ENCODE measurements at places on chromosomes 6 and 20.

DNA sequence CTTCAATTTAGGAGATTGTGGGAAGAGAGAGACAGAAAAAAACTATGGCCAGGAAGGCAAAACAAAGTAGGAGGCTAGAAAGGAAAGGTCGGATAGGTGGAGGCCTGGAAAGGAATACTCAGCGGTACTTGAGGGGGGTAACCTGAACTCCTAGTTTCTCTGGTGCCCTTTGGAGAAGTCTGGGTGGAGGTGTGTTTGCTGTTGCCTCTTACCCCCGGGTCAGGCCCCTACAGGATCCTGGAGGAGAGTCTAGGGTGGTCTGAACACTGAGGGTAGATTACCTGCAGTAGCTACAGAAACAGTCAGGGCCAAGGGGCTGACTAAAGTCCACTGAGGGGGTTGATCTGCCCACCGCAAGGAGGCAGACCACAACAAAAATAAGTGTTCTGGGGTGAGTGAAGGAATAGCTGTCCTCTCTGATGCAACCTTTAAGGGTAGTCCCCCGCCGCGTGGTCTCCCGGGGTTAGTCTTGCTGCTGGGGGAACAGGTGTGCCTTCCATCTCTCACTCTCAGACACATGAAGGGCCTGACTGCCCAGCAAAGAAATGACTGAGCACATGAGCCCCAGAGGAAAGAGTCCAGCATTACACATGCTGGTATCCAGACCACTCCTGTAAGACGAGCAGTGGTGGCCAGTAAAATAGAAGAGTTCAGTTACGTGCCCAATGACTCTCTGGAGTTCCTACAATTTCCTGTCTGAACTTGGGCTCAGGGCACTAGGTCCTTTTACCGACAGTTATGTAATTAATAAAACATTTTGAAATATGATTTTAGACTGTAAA lies 59.5 kb downstream of the MTHFD1L start:
- DNase-seq: no peak

- DNase-seq: no peak
Observed at GRCh38 chr6:116326181-116326671, 44.5 kb upstream of the DSE start.

GRCh38 chr20:48711696-48712464 lies 115.9 kb downstream of the PREX1 start:
- no peak for DNase-seq

DNA sequence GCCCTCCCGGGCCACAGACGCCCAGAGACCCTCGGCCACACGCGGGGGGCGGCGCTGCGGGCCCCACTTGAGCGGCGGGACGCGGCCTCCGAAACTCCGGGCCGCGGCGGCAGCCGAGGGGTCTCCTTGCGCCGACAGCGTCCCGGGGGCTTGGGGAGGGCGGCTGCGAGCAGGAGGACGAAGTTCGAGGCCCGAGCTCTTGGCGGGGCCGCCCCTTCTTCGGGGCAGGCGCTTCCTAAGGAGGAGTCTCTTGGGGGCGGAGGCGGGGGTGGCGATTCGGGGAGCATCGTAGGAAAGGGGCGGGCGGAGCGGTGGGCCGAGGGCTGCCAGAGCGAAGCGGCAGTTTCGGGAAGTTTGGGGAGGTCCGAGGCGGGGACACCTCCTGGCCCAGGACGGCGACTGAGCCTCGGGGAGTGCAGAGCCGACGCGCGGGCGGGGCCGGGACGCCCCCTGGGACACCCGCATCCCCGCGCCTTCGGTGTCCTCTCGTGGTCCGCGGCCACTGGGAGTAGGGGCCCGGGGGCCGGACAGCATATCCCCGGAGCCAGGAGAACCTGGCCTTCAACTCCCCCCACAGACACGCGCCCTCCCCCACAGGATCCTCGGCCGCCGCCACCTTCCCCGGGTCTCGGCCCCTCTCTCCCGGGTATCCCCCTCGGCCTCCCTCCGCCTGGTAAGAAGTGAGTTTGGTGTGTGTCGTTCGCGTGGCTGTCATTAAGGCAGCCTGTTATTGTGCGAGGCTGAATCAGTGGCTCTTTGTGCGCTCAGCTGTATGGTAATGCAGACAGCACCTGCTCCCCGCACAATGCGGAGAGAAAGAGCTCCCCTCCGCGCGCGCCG lies 613 bp upstream of the DLL1 start:
- peak; percentile 75 for DNase-seq

DNA sequence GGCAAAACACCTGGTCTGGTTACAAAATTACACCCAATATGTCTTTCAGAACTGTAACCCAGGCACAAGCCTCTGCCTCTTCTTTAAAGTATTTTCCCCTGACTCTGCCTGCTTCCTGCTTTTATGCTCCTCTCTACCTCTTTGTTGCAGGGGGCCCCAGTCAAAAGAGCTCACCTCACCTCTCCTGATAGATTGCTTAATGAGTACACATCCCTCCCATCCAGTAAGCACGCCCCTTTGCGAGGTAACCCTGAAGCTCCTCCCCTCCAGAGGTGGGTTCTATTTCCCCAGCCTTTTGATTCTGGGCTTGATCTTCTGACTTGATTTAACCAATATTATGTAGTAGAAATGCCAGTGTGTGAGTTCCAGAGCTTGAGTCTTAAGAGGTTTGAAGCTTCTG lies 56.6 kb upstream of the EYA2 start:
- DNase-seq: no peak

- DNase-seq: no peak
Observed at GRCh38 chr6:111791415-111791814, 81.8 kb downstream of the FYN start.

DNA sequence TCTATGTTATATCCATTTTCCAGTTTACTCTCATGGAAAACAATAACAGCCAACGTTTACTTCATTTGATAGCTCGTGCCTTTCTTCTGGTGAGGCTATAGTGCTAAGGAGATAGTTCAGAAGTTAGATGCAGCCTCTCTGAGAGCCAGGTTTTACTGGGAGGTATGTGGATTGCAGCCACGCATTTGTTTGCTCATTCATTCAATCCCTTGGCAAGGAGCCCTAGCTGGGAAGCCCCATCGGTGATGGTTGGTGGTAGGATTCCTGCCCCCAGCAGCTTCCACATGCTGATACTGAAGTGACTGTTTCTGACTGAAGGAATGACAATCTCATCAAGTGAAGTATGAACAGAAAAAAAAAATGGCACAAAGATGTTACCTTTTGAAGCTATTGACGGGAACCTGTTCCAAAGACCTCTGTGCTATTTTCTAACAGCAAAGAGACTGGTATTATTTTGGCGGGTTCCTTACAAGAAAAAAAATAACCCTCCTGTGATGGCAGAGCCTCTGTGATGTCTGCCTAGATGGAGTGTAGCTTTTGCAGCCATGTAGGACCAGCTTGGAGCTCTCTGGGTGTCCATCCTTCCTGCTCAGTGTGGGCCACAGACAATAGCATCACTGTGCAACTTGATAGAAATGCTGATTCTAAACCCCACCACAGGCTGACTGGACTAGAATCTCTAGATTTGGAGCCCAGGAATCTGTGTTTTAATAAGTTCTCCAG lies 30.6 kb downstream of the SNAP25 start:
- DNase-seq: no peak

GRCh38 chr6:129476810-129477209 lies 233.2 kb downstream of the ARHGAP18 start:
- DNase-seq: no peak

GRCh38 chr6:21845439-21846140 lies 252.0 kb downstream of the SOX4 start:
- DNase-seq: no peak

DNA sequence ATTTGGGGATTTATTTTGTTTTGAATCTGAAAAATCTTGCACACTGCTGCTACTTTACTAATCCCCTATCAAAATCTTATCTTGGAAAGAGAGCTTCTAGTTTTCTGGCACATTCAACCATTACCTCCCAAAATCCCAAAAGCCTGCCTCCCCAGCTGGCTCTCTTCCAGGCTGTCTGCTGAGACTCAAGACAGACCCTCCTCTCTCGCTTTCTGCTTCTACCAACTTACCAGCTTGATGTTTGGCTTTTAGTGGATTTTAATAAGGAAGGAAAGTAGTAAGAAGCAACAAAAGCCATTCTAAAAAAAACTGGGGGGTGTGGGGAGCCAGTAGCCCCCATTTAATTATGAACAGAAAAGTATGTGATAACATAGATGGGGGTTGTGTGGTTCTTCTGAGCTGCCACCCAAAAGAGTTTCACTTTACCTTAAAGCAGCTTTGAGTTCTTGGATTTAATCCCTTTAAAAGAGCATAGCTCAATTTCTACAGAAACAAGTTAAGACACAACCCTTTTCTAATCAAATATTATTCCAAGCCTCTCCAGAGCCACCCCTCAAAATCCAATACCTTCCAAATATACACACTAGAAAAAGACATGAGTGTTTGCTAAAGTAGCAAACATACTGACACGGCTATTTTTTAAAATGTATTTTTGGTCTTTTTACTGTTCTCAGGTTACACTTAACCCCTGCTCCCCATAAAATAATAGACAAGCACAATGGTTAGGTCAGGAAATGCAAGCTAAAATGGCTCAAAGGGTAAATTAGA lies 71.7 kb downstream of the ATP9A start:
- DNase-seq: no peak

DNA sequence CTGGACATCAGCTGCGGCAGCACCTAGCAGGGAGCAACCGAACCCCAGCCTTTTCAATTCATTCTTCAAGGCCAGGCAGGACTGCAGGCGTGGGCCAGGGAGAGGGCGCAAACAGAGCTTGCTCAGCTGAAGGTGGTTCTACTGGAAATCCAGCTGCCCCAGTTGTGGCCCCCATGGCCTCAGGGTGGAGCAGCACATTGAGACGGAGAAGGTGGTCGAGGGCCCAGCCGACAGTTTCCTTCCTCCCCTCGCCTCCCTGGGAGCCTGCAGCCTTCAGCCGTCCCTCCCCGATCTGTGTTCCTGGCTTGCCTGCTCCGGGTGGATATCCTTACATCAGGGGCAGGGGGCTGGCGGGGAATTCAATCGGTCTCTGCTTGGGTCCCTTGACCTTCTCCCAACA lies 217.8 kb downstream of the ANKRD60 start:
- no peak for DNase-seq
